ENCODE measurements at places on chromosomes 6 and 20.

DNA sequence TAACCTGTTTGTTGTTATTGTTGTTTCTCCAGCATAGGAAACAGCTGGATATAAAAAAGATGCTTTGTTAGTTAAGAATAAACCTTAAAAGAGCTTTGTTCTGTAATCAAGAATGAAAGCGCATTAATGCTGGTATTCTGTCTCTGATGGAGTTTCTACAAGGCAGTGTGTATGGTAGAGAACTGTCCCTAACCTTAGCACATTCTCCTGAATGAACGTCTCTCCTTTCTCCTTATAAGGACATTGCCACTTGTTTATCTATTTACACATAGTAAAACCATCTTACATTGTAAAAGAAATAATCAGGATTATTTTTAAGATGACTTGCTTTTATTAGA, 33.8 kb upstream of the LCA5 start:
- DNase-seq = no peak

GRCh38 chr20:6828794-6829423, 61.4 kb downstream of the BMP2 start:
- no peak for DNase-seq

DNA sequence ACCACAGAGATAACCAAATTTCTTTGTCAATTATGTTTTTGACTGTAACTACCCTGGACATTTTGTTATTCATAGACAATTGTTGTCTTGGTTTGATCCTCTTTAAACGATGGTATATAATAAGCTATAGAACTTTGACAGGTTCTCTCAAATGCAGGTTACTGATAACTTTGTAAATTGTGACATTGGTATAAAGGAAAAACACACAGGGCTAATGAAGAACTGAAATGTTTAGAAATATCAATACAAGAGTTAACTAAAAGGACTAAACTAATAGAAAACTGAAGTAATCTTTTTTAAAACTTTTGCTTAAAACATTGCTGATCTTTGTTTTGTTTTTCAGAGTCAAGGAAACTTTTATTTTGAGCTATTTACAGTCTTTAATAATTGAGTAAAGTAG, 124.8 kb downstream of the TPBG start:
- DNase-seq = no peak

- no peak for DNase-seq
Observed at GRCh38 chr6:15255909-15256395, 10.1 kb downstream of the JARID2 start.

- DNase-seq = no peak
Observed at GRCh38 chr6:110625883-110626282, 149.5 kb upstream of the SLC22A16 start.

DNA sequence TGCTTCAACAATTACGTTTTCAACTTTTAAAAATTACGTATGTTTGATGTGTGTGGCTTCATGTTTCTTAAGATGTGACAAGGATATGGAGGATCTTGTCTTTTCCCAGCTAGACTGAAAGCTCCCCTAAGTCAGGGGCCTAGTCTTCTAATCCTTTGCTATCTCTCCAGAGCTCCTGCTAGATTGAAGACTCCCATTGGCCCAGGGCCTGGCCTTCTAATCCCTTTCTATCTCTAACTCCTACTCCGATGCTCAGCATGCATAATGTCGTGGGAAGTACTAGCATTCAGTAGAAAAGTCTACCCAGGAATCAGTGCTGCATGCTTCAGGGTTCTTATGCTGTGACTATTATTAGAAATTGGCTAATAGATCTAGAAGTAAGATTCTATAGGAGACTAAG, 144.8 kb upstream of the SUPT3H start:
- no peak for DNase-seq

DNA sequence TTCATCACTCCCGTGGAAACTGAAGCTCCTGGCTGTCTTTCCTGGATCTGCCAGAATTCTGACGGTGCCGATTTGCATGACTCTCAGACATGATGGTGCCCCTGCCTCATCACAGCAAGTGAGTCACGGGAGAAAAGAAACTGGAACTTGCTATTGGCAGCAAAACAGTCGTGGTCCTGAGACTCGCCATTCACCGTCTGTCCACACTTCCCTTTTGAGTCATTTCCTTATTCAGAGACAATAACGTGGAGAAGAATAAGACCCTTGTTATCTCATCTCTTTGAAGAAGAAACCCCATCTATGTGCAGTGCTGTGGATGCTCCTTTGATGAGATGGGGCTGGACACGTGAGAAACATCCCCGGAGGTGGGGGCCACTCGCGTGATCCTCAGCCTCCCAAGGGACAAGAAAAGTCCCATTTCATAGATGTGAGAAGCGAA, 4.2 kb downstream of the GPR31 start:
- DNase-seq = no peak

GRCh38 chr6:1020837-1021236, 291.1 kb upstream of the FOXQ1 start:
- DNase-seq = no peak

DNA sequence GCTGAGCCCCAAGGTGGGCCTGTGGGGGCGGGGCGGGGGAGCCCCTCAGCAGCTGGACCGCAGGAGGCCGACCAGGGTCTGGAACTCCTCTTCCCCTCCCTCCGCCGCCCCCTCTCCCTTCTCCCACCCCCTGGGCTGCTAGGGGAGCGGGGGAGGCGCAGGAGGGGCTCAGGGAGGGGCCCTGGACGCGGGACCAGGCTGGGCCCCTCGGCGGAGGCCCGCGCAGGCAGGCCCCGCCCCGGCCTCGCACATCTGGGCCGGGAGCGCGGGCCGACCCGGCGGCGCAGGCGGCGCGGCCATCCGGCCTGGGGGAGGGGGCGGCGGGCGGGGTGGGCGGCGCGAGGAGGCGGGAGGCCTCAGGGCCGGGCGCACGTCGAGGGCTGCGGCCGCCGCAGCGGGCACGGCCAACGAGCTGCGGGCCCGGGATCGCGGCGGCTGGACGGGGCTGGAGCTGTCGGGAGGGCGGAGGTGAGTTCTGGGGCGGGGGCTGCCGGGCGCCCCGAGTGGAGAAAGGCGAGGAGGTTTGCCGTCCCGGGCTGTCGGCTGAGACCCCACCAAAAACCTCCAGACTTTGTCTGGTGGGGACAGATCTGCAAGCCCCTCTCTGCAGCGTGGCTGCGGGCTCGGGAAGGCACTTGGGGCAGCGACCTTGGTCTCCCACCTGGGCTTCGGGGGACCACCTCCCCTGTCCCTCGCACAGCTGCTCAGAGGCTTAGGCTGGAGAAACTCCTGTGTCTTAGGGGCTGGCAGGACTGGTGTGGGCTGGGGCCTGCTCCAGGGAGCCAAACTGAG, at the start of gene HSPA12B:
Gene HSPA12B, plus strand, starts transcription at position 359 of the 792 bp plus-strand sequence. CDS start 5,990 bp downstream, outside the sequence.
- DNase-seq = no peak

DNA sequence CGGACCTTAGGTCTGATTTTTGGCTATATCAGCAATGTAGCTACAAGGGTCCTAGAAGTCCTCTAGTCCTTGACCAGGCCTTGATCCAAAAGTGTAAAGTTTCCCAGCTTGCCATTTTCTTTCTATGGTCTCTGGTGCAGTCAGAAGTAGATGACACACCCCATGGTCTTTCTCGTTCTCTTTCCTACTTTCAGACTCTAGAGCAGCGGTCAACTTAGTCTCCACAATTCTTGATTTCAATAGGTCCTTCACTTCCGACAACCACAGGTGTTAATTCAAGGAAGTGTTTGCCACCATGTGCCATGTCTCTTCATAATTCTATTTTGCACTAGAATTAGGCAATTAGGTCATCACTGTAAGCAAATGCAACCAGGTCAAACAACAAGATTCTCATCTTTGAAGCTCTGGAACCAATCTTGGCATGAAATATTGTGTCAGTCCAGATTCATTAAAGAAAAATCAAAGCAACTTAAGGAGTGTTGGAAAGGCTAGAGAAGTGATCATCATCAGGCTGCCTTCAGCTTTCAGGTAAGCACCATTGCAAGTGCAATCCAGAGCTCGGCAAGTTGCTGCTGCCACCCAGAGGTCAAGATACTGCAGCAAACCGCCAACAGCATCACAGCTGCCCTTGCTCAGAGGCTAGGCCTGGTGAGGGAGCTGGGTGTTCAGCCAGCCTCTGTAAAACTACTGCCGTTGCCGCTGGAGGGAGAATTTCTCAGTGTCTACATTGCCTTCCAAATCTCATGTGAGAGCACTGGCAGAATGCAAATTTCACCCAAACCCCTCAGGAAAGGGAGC, 5.6 kb upstream of the SYNE1 start:
- DNase-seq = peak; percentile 43

DNA sequence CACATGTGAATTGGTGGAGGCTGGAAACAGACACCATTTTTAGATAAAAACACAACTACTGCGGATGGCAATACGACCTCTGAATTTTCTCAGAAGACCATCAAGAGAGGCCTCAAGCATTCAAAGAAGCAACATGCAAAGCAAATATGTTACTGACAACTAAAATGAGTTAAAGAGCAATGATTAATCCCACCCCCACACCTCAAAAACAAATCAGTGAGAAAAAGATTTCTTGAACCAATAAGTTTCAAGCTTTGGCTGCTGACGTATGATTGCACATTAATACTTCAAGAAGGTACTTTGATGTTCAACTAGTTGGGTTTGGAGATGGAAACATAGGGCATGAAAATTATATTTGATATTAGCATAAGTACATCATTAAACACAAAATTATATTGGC, 982 bp downstream of the MMUT start:
- no peak for DNase-seq

GRCh38 chr20:14950633-14951032, 613.2 kb upstream of the FLRT3 start:
- no peak for DNase-seq

DNA sequence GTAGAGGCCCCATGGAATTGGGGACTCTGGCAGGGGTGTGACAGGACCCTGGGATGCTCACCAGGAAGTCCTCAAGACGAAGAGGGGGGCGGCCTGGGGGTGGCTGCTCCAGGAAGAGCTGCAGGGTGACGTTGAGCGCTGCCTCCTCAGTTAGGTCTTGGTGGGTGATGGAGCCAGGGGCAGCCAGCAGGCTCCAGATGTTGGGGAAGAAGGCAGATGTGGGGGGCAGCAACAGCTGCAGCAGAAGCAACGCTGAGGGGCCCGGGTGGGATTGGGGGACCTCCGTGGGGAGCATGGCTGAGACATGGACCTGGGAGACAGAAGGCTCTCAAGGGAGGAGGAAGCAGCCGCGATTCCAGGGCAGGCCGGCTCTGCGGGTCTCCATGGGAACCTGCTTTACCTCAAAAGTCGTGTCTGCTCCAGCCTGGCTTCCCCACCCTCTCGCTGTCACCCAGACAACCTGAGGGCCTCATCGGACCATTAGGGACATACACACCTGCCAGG, 591 bp downstream of the VWA7 start:
- DNase-seq = no peak

- DNase-seq = no peak
Observed at GRCh38 chr20:50379049-50379990, 130.9 kb upstream of the PTPN1 start.

- no peak for DNase-seq
Observed at GRCh38 chr6:136499370-136499769, 50.9 kb downstream of the MAP7 start.

- DNase-seq = no peak
Observed at GRCh38 chr20:62354031-62354808, 12.9 kb downstream of the LAMA5 start.

GRCh38 chr6:144346719-144347447, 61.7 kb downstream of the UTRN start:
- no peak for DNase-seq

- no peak for DNase-seq
Observed at GRCh38 chr6:168210239-168211105, 109.1 kb downstream of the DACT2 start.

GRCh38 chr6:148968771-148969602, 222.2 kb downstream of the UST start:
- no peak for DNase-seq

GRCh38 chr6:91447530-91448254, 860.8 kb upstream of the MAP3K7 start:
- no peak for DNase-seq

GRCh38 chr6:30578051-30578450, 6.8 kb downstream of the ABCF1 start:
- DNase-seq = no peak

DNA sequence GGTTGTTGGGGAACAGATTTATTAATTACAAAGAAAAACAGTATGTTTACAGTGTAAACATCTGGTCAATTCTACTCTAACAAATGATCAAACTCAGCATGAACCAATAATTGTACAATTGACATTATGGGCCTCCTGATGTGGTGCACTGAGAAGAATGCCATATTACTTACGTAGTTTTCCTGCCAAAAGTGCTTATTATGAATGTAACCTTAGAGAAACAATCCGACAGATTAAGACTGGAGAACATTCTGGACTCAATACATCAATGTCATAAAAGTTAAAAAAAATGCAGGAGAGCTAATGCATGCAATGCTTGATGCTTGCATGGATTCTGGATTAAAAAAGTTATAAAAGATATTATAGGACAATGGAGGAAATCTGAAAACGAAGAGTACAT, 69.0 kb downstream of the LYRM4 start:
- no peak for DNase-seq

- no peak for DNase-seq
Observed at GRCh38 chr20:1816384-1817381, 78.5 kb upstream of the SIRPA start.

- DNase-seq = no peak
Observed at GRCh38 chr20:7540923-7541322, 399.3 kb downstream of the HAO1 start.

DNA sequence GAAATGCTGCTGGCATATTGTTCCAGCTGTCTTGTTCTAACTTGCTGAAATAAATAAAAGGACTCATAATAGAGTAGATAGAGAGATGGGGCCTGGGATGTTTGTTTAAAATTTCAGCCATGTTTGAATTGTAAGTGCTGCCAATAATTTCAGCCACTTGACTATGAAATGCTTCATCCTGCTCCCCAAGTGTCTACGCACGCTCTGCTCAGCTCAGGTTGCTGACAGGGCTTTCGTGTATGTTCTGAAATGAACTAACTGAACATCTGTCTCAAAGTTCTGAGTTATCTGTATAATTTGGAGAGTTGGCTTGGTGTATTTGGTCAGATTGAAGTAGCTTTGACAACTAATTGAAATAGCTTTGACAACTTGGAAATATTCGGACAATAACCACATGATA, 387.8 kb downstream of the BMP2 start:
- DNase-seq = no peak

DNA sequence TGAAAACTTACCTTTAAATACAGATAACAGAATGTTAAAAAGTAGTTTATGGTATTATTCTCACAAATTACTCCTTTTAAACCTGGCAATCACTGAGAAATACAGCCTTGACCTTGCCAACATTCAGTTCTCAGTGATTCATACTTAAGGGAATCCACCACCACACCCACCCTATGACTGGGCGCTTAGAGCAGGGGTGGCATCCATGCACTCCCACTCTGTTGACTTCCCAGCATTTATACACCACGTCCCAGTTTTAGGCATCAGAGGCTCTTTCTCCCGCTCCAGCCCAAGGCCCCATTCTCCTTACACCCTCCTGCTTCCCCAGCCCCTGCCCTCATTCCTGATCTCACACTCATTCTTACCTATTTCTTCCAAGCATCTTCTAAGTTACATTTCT, 16.3 kb downstream of the TRAF3IP2 start:
- no peak for DNase-seq
